Smooth muscle cell of trachea (primary cell): ENCODE measurements at places on chromosomes 13 and 19. TPM values are rescaled to one million over a fixed set of nuclear protein-coding genes. Genes with fewer than 3 reads are reported as not detected.

ZNF724 gene
- total RNA-seq = 1.8 and 6.7 TPM in 2 replicates

SIGLEC6 gene
- total RNA-seq = not detected in 2 replicates

PEG3 gene
- 0.29 and 5.0 TPM in 2 replicates for total RNA-seq

SYNE4 gene
- total RNA-seq = 0.15 and 0.50 TPM in 2 replicates

C19orf18 gene
- total RNA-seq = 0.17 TPM in 1 of 2 replicates, not detected in the other

ADPRHL1 gene
- 1.0 and 5.8 TPM in 2 replicates for total RNA-seq

HNRNPA1L2 gene
- 2.0 and 4.9 TPM in 2 replicates for total RNA-seq

COL5A3 gene
- total RNA-seq = 3.8 and 5.0 TPM in 2 replicates

CD209 gene
- not detected in 2 replicates for total RNA-seq

CEACAM3 gene
- not detected in 2 replicates for total RNA-seq

IRGC gene
- total RNA-seq = under 0.01 TPM in 1 of 2 replicates, not detected in the other

PSMC4 gene
- total RNA-seq = 96.3 and 134 TPM in 2 replicates

APOC4 gene
- total RNA-seq = not detected in 2 replicates

RAB3A gene
- total RNA-seq = 2.0 and 5.5 TPM in 2 replicates

EFNA2 gene
- not detected in 2 replicates for total RNA-seq

CBY2 gene
- total RNA-seq = not detected in 2 replicates

FAM216B gene
- not detected in 2 replicates for total RNA-seq

LIPE gene
- total RNA-seq = 2.2 and 2.9 TPM in 2 replicates

ZNF441 gene
- 12.2 and 15.9 TPM in 2 replicates for total RNA-seq

IGSF23 gene
- 0.17 TPM in 1 of 2 replicates, not detected in the other for total RNA-seq

LGALS4 gene
- not detected in 2 replicates for total RNA-seq

APLP1 gene
- 5.1 and 11.7 TPM in 2 replicates for total RNA-seq

MYO1F gene
- under 0.01 and 0.17 TPM in 2 replicates for total RNA-seq

GNG7 gene
- 0.15 and 0.99 TPM in 2 replicates for total RNA-seq

CALR3 gene
- not detected in 2 replicates for total RNA-seq

FFAR2 gene
- not detected in 2 replicates for total RNA-seq

MTUS2 gene
- under 0.01 TPM in 1 of 2 replicates, not detected in the other for total RNA-seq

CACNG6 gene
- 0.33 TPM in 1 of 2 replicates, not detected in the other for total RNA-seq
